IPS-NIHi11 (cell line): ENCODE measurements at places on chromosomes 2 and 18.

- peak; percentile 39 for DNase-seq
Measured at GRCh38 chr18:24862201-24862816, 401.9 kb downstream of the HRH4 start.

DNA sequence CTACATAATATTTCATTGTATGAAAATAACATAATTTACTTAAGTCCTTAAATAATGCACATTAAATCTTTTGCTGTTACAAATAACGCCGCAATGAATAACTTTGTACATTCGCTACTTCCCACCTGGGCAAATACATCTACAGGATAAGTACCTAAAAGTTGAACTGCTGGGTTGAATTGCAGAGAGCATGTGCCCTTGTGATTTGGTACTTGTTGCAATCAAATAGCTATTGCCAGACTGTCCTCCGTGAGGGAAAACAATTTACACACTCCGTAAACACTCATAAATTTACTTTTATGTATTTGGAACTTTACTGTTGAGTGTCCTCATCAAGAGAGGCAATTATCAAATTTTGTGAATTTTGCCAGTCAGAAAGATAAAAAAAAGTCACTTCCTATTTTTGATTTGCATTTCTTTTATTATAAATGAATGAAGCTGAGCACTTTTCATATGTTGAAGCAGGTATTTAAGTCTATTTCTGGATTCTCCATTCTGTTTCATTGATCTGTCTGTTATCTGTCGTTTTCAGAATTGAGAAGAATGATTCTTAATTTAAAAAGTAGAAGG is 140.8 kb upstream of the SERTAD2 start:
- DNase-seq: no peak

- no peak for DNase-seq
Measured at GRCh38 chr2:212289301-212289700, 249.3 kb downstream of the ERBB4 start.

DNA sequence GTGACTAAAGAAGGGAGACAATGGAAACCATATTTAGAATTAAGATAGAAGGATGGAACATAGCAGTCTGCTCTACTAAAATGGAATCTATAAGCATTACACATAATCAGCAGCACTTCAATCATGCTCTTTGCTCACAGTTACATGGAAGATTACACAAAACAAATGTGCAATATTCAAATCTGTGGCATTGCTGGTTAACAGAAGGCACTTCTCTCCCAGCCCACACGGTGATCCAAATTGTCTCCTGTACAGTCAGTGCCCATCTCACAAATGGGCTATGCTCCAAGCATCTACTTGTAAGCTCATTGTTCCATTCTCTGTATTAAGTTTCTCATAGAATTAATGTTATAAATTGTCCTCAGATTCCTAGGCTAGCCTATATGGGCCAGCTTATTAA is 716.6 kb downstream of the NRXN1 start:
- DNase-seq: no peak

DNA sequence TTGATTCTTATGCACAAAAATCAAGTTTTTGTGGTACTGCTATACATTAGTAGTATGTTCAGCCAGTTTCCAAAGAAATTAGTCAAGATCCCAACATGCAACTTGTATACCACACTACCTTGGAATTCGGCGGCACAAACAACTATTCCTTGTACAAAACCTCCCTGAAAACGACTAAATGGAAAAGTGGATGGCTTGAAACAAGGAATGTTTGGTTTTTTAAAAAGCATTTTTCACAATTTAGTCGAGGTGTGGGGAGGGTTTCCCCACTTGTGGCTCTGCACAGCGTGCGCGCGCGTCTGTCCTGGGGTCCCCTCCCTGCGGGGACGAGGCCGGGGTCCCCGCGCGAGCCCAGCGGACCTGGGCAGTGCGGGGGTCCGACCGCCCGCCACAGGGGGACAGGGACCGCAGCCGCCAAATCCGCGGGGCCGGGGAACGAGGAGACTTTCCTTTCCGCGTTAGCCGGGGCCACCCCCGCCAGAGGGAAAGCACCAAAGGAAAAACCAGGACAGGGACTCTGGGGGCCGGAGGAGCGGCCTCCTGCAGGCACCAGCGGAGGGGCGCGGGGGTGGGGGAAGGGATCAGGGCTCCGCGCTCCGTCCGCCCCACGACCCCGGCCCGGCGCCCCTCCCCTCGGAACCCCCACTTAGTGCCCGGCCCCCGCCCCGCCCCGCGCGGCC is 534 bp upstream of the SOCS6 start:
- peak; percentile 78 for DNase-seq

DNA sequence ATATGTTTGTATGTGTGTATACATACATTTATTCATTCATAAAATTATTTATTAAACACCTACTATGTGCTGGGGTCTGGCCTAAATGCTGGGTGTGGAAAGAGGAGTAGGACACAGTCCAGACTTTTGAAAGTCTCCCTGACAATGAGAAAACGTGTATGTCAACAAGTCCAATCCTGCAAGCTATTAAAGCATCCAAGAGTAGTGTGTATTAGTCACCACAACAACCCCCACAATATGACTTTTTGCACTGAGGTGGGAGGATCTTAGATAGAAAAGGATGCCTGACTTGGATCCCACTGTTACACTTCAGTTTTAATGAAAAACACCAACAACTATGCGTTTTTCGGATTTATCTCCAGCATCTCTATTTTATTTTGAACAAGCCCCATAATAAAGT is 446.4 kb downstream of the EPHA4 start:
- no peak for DNase-seq

DNA sequence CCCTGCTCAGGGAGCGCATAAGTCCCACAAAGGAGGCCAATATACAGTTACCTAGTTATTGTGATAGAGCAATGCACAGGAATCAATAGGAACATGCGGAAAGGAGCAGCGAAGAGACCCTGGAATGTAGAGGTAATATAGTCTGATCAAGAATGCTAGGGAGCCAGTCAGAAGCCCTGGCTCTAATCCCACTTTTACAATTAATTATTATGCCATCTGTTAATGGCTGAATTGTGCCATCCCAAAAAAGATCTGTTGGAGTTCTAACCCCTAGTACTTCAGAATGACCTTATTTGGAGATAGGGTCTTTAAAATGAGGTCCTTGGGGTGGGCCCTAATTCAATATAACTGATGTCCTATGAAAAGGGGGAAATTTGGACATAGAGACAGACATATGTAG is 7.7 kb upstream of the SPATS2L start:
- DNase-seq: no peak

DNA sequence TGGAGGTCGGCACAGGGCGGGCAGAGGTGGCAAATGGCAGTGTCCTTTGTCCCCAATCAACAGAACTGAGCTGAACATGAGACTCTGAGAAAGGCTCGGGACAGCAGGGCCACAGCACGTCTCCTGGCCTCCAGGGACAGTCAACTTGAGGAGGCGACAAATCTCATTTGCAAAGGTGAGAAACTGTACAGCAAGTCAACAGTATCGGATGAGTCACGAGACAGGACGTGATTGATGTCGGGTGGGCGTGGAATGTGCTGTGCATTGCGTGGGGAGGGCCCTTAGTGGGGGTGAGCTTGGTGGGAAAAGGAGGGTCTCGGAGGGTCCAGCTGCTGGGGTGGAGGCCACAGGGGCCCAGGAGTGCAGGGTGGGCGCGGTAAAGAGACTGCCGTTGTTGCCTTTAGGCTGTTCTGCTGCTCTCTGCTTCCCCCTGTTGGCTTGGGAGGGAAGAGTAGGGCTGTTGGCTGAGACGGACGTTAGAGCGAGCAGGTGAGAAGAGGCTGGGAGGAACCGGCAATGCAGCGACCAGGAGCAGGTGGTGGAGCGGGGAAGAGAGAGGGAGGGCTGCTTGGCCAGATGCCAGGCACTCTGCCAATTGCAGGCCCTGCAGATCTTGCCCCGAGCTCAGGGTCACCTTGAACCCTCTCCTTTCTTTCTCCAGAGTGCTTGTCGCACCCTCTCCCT is 164.3 kb downstream of the BCL2 start:
- peak; percentile 87 for DNase-seq

DNA sequence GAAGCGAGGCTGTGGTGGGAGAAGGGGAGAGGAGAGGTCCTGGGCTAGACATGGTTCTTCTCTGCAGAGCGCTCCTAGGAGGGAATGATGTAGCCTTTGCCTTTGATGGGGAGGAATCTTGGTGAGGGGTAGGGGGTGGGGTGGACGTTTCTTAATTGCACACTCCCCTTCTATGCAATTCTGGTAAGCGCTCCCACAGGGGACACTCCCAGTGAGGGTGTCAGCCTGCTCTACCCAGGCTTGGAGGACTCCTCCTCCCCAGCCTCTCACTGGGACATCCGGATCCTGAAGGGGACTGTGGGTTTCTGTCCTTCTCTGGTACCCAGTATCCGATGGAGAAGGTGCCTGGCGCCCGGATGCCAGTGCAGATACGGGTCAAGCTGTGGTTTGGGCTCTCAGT is 114.3 kb downstream of the DYSF start:
- DNase-seq: no peak

DNA sequence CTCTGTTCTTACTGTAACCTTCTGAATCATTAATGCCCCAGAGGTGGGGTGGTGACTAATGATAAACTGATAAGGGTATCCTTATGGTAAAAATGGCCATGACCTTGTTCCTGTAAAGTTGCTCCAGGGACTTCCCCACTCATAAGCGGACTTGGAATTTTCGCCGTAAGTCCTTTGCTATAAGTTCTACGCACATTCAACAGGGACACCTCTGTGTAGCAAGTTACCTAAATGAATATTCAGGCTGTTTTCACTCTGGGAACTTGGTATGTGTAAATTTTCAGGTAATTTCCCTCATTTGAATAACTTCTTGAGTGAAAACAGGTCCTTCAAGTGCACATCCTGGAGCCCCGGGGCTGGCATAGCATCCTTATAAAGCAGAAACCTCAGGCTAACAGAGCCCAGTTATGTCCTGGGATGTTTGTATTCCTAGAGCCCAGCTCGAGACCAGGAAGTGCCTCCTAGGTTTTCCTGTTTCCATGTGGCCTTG is 9.4 kb upstream of the AGFG1 start:
- DNase-seq: no peak

GRCh38 chr2:39781697-39782096 is 2.6 kb upstream of the THUMPD2 start:
- DNase-seq: no peak

DNA sequence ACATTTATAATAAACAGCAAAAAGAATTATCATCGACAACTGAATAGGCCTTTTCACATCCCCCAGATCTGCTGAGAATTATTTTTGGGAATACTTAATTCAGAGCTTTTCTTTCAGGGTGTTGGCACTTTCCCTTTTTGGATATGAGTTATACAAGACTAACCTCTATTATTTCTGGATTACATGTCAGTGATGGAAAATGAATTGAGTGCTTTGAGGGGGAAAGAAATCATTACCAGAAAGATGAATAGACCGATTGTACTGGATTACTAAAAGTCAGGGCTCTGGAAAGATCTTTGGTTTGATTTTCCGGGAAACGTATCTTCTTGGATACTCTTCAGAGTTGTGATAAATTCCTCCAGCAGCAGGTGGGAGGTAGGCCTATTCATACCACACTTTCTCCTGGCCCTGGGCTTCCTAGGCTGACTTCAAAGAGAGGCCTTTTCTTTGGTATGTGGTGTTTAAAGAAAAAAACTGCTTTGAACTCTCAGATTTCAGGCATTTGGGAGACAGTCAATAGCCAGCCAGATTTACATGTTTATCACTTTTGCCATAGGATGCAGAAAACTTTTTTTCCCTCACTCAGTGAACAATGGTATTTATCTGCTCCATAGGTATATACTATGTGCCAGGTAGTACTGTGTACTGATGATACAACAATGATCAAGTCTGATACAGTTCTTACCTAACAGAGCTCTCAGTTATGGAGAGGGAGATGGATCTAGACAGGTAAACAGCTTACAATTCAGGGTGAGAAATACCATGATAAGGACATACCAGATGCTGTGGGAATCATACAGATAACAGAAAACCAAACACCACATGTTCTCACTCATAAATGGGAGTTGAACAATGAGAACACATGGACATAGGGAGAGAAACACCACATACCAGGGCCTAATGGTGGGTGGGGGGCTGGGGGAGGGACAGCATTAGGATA is 63.3 kb upstream of the ACTR3 start:
- peak; percentile 58 for DNase-seq

GRCh38 chr2:2808551-2809058 is 477.5 kb upstream of the MYT1L start:
- DNase-seq: no peak

GRCh38 chr2:223542501-223542900 is 59.7 kb downstream of the SCG2 start:
- DNase-seq: no peak

GRCh38 chr2:26590980-26591618 is 50.1 kb downstream of the CIB4 start:
- DNase-seq: no peak

- no peak for DNase-seq
Measured at GRCh38 chr2:200039724-200040650, 84.6 kb downstream of the MAIP1 start.

GRCh38 chr2:150127995-150128394 is 359.5 kb downstream of the RND3 start:
- DNase-seq: no peak

GRCh38 chr18:22564036-22564435 is 146.3 kb upstream of the CTAGE1 start:
- DNase-seq: no peak

GRCh38 chr2:50102383-50102782 is 929.5 kb downstream of the NRXN1 start:
- DNase-seq: no peak

- DNase-seq: no peak
Measured at GRCh38 chr2:192885569-192886160, 690.9 kb upstream of the TMEFF2 start.

- DNase-seq: peak; percentile 55
Measured at GRCh38 chr2:34096562-34097171, 497.6 kb upstream of the FAM98A start.

DNA sequence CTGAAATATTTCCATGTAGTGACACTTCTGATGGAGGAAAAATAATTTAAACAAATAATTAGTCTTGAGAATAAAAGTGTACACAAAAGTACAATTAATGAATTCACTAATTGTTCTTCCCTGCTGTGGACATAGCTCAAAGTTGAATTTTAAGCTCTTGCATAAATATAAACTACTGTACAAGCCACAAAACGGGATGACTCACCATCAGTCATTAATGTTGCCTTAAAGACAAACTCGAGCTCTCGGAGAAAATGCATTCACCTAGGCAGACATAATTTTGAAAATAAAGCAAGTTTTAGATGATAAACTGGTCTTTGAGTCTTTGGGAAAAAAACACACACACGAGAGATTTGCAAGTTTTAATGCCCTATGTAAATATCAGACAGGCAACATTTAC is 436.4 kb downstream of the ZNF521 start:
- no peak for DNase-seq

DNA sequence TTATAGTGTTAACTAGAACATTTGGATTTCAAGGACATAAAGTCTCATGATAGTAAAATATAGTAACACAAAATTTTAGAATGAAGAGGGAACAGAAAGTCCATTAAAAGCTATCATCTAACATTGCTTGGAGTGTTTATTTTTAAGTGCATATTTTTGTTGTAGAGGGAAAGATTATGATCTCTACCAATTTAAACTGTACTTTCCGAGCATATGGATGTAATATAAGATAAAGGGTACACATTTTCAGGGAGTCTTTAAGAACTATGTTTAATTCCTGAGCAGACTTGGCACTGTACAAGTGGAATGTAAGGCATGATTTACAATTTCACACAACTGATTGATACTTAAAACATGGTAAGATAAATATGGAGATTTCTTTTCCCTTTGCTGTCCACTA is 34.2 kb upstream of the ZNF804A start:
- DNase-seq: no peak

- no peak for DNase-seq
Measured at GRCh38 chr2:66714610-66715009, 279.7 kb downstream of the MEIS1 start.
